ENCODE measurements at places on chromosomes 6 and 20.

GRCh38 chr6:129469070-129469662 is 240.8 kb downstream of the ARHGAP18 start:
- DNase-seq, result no peak

GRCh38 chr6:133435065-133435728 is 194.0 kb downstream of the EYA4 start:
- DNase-seq, result no peak

DNA sequence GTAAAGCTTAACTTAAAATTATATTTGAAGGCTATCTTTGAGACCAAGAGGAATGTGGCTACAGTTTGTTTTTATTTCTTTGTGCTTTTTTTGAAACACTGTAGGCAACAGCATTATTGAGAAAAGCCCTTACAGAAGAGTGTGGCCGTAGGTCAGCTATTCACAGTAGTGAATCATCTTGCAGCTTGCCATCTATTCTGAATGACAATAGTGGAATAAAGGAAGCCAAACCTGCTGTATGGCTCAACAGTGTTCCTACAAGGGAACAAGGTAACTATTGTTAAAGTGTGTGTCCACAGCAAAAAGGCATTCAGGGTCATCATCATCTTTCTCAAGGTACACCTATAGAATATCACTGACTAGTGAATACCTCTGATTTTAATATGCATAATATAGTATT is 88.5 kb downstream of the KIZ start:
- no peak for DNase-seq

DNA sequence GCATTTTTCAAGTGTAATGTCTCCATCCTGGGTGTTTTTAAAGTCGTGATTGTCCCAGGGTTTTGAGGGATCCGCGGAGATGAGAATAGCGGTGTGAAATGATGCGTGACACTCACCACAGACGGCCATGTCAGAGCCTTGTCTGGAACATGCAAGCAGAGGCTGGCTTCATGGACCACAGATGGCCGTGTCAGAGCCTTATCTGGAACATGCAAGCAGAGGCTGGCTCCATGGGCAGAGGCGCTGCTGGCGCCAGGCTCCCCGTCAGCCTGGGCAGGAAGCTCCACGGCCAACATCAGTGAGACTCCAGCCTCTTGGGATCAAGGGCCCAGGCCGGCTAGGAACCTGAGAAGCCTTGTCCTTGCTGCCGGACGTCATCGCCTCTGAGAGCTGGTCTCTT is 7.7 kb upstream of the MRGBP start:
- no peak for DNase-seq

- no peak for DNase-seq
These were observed 24.9 kb downstream of the SCAF8 start for GRCh38 chr6:154758125-154758524.

All from stimulated activated CD8-positive, alpha-beta memory T cell treated with anti-CD3 and anti-CD28 coated beads, Interleukin-7, amount 100 ng/mL, for 48 hours (primary cell).